ENCODE measurements at places on chromosomes 2 and 18. TPM values are rescaled to one million over a fixed set of nuclear protein-coding genes. Genes with fewer than 3 reads are reported as not detected.

DNA sequence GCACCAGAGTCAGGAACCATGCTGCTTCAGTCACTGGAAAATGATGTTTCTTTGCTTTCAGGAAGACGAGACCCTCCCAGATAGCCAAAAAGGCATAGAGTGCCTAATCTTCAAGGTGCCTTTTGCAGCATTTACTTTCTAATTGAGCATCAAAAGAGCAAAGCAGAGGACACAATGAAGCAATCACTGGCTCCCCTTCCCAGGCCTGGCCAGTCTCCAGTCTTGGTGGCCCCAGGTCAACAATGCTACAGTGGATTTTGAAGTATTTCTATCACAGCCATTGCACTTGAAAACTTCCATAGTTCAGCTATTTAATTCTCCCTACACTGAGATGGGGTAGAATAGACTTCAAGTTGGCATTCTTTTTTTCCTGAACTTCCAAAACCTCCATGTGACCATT, 15.4 kb downstream of the ZBTB7C start:
- no peak for DNase-seq

DNA sequence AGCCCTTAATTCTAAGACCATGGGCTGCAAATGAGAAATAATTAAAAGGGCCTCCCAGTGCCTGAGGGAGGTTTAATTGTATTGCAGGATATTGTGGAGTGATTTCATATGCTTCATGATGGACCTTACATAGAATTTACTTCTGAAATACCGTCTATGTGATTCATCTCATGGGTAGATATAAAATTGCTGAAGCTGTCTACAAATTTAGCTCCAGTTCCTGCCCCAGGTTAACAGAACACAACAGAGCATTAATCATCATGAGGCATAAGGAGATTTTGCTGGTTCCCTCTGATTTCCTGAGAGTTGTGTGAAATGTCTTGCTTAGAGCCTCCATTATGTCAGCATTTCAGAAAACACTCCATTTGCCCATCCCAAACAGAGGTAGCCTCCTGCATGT, 770 bp downstream of the UPP2 start:
- peak; percentile 37 for DNase-seq

DNA sequence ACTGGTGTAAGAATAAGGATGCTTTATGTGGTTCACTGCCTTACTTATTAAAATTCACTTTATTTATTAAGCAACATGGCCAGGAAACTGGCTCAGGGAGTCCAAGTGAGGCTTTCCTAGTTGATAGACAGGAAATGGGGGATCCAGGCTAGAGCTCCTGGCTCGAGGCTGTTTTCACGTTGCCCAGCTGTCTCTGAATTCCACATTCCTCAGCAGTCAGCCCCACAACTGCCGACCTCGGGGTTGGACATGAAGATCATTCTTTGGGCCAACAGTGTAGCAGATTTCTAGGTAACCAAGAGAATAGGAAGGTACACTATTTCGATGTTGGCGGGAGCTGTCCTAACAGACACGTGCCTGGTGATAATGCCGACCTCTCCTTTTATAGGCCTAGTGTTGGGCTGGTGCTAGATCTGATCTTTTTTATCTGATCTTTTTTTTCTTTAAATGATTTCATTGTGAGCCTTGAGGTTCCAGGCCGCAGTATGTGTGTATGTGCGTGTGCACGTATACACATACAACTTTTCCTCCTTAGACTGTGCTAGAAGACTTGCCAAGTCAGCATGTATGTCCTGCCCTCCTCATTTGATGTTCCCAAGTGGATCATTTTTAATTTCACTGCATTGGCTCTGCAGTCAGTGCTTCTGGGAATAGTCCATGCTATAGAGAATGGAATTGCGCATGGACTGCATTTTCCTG, 103.5 kb downstream of the CABLES1 start:
- peak; percentile 64 for DNase-seq

GRCh38 chr2:76448956-76449355, 738.2 kb upstream of the GCFC2 start:
- DNase-seq = no peak

- no peak for DNase-seq
These were observed 49.8 kb downstream of the SLC4A5 start for GRCh38 chr2:74293191-74293991.

DNA sequence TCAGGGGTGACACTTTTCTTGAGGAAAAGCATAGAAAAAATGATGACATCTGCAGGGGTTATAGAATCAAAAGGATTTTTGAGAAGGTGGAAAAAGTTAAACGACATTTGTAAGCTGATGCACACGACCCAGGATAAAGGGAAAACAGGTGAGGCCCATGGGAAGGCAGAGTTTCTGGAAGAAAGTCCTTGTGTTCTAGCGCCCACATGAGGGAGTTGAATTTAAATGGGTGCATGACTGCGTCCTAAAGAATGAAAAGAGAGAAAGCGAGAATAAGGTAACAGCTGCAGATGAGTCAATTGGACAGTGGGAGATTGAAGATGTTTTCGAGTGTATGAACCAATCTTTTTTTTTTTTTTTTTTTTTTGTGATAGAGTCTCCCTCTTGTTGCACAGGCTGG, 158.1 kb downstream of the GALR1 start:
- DNase-seq = no peak

DNA sequence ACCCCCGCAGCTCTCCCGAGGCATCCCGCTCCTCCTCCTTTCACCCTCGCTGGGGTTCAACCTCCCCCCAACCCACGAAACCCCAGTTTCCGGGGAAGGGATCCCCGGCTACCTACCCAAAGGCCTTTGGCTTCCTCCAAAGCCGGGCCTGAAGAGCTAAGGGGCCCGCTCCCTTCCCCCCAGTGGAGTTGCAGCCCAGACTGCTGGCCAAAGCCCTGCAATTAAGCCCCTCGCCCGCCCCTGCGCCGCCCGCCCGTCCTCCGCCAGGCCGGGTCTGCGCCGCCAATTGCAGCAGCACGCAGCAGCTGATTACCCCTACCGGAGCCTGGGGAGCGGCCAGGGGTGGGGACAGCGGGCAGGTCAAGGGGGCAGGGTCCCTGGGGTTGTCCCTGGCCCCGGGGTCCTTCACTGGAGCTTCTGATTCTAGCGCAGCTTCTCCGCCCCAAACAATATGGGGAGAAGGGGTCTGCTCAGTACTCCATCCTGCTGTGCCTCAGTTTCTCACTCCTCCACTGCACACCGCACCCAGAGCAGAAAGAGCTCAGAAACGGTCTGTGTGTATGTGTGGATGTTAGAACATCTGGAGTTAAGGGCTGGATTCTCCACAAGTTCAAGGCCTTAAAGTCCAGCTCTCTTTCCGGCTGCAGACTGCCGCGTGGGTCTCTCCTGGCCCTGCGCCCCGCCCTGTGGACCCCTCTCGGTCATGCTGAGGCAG, 16.9 kb downstream of the WNT10A start:
- no peak for DNase-seq

DNA sequence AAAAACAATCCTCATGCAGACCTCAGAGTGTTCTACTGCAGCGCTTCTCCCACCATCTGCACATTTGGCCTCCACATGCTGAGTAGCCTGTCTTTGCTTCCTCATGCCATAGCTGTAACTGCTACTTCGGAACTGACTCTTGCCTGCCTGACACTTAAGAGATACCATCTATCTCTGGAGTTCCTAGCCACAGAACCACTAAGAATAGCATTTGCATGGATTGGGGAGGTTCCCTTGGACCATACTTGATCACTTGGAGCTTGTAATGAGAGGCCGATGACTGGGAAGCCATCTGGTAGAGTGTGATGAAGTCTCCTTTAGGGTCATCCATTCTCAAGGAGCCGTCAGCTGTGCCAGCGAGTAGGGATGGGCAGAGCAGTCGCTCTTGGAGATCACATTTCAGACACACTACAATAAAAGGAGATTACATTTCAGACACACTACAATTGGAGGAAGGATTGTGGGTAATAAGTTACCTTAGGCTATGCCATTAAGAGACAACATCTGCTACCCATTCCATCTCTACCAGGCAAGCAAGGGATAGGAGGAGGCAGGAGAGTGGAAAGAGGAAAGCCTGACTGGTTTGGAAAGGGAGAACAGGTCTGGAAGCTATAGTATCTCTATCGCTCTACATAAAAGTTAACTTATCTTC, 21.8 kb downstream of the DOK1 start:
- no peak for DNase-seq

GRCh38 chr2:173059292-173059691, 16.4 kb upstream of the MAP3K20 start:
- no peak for DNase-seq

DNA sequence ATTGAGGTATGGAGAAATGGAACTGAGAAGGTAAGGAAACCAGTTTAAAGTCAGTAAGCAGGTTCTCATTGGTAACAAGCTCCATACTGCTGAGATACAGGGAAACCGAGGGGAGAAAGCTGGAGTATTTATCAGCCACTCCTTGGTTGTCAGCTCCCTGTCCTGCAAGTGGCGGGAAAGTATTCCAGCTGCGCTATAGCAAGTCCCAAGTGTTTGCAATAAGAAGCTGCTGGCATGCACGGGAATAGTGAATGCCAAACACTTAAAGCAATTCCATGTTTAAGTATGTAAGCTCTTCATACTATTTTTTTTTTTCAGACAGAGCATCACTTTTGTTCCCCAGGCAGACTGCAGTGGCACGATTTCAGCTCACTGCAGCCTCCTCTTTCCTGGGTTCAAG, 1601.1 kb downstream of the SUCLG1 start:
- DNase-seq = peak; percentile 75

GRCh38 chr18:59646228-59646962, 50.8 kb downstream of the CCBE1 start:
- peak; percentile 31 for DNase-seq

ZNF513 gene
- 7.7 TPM for total RNA-seq

PNKD gene
- total RNA-seq = 21.3 TPM

CDH20 gene
- not detected for total RNA-seq

All from fibroblast of lung (primary cell).